ENCODE measurements at places on chromosomes 4 and X.

DNA sequence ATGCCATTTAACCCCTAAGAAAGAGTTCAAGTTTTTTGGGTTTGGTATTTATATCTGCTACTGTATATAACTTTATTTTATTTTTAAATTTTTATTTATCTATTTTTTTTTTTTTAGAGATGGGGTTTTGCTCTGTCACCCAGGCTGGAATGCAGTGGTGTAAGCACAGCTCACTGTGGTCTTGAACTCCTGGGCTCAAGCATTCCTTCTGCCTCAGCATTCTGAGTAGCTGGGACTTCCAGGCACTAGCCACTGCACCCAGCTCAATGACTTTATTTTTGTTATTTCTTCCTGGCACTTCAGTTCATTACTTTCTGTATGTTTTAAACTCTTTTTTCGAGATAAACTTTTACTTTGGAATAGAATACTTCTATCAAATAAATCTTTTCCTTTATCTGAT lies 42.4 kb upstream of the PGAM4 start:
- DNase-seq: no peak

DNA sequence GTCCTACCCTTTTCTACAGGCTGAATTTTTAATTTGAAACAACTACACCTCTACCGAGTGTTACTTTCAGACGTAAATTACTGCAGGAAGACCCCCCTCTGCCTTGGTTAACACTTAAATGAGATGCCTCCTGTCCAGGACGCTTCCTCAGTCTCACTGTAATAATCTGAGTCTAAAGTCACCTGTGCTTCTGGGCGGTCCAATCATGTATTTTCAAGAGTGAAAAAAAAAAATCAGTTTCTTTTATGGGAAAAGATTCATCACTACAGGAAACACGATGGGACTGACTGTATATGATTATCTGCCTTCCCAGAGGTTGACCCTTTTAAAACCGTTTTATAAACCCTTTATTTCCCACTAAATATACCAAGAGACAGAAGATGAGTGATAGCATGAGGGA lies 776 bp downstream of the RBM47 start:
- DNase-seq: no peak

GRCh38 chrX:102548231-102548630 lies 31.7 kb upstream of the TMSB15A start:
- no peak for DNase-seq

DNA sequence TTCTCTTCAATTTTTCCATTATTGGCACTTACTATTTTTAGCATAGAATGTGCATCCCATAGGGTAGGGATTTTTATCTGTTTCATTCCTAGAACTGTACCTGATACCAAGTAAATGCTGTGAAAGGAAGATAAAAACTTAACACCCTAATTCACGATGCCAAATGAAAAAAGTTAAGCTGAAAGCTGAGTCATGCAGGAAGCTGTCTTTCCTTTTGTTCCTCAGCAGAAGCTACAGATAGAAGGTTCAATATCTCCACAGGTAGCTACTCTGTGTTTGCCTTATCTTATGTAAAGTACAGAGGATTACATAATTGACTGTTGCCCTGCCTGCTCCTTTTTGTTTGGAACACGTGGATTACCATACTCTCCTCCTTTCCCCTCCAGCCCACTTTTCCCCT lies 77.0 kb downstream of the LRP2BP start:
- no peak for DNase-seq

- no peak for DNase-seq
Observed at GRCh38 chrX:154534526-154535322, 11.9 kb downstream of the G6PD start.

GRCh38 chr4:86530183-86530582 lies 63.9 kb upstream of the PTPN13 start:
- DNase-seq: no peak

DNA sequence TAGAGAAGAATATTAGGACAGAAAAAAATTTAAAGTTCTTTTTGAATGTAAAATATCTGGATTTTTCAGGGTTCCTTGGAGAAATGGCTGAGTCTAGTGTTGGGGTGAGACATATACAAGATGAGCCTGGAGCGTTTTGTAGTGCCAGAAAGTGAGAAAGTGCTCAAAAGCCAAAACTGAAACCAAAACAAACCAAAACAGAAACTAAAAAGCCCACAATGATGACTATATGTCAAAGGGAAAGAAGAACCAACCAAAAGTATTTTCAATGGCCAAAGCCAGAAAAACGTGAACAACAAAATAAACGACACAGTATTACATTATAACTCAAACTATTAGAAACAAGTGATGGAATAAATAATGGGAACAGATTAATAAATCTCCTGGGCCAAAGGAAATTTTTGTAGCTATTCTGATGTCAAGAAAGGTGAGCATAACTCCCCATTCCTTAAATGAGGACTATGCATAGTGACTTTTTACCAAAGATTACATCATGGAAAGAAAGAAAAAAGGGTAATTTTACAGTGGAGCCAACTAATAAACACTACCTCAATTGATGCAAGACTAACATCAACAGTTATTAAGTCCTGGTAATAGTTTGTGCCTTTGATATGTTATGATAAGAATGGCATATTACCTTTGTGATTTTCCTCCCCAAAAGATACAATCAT lies 1137.6 kb downstream of the C4orf33 start:
- DNase-seq: no peak

DNA sequence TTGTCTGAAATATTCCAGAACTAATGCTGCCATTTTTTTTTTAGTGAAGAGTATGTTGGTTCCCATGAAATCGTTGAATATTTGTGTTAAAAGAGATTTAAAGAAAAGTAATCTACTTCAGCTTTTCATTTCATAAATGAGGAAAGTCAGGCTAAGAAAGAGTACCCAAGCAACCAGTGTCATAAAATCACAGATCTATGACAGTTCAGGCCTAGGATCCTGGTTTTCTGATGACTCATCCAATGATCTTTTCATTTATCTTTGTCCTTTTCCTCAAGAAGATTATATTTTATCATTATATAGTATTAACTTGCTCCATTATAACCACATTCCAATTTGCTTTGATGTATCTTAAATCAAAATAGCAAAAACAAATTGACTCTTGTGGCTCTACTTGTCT lies 139.4 kb upstream of the HCCS start:
- DNase-seq: no peak

- DNase-seq: no peak
Observed at GRCh38 chr4:155930330-155930729, 23.3 kb downstream of the CTSO start.

DNA sequence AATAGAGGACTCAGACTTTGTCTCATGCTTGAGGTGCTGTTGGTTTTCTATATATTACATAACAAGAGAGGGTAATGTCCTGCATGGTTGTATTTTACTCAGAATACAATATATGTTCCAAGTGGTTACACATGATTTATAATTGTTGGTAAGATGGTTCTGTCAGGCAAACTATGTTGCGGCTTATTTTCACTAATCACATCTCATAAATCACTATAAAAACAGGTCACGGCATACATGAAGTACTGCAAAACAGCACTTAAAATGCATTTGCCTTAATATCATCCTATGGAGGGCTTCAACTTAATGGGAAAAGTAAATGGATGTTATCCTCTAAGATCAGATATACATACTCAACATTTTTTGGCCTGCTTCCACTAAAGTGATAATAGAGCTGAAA lies 246.0 kb upstream of the ARSJ start:
- no peak for DNase-seq

GRCh38 chrX:68894142-68894512 lies 65.3 kb downstream of the EFNB1 start:
- no peak for DNase-seq

GRCh38 chr4:82138374-82138773 lies 235.4 kb downstream of the HNRNPD start:
- DNase-seq: no peak

DNA sequence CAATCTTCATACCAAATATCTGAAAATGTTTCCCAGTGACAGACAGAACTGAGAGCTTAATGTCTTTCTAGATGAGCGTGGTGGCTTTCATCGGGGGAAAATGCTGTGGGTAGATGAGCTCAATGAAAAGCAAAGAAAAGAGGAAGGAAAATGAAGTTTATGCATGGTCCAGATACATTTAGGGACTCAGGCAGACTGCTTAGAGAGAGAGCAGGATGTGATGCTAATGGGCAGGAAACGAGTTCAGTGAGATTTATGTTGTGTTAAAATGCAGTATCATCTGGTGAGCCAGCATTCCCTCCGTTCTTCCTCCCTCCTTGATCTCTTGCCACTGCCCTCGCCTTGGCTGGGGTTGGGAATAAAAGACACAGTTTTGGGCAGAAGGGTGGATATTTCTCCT lies 229.2 kb downstream of the GBA3 start:
- DNase-seq: no peak

- DNase-seq: no peak
Observed at GRCh38 chr4:26145212-26145611, 175.6 kb upstream of the RBPJ start.

- no peak for DNase-seq
Observed at GRCh38 chrX:136386826-136387225, 86.1 kb downstream of the ADGRG4 start.

DNA sequence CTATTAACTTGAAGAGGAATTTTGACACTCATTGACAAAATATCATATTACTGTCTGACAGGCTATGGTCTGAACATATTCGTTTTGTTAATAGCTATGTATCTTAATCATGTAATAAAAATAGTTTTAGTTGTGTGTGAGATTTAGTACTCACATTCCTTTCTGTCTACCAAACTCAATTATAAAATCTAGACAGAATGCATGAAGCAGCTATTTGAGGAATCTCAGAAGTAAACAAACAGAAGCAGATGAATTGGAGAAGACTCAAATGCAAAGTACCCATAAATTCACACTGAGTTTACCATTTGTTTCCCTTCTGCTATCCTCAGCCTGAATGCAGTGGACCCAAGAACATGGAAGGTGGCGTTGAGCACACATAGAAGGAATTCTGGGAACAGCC lies 841.6 kb upstream of the AADAT start:
- DNase-seq: no peak

GRCh38 chrX:16464369-16464768 lies 185.6 kb upstream of the S100G start:
- no peak for DNase-seq

- no peak for DNase-seq
Observed at GRCh38 chr4:131459430-131460101, 1689.5 kb upstream of the PCDH10 start.

DNA sequence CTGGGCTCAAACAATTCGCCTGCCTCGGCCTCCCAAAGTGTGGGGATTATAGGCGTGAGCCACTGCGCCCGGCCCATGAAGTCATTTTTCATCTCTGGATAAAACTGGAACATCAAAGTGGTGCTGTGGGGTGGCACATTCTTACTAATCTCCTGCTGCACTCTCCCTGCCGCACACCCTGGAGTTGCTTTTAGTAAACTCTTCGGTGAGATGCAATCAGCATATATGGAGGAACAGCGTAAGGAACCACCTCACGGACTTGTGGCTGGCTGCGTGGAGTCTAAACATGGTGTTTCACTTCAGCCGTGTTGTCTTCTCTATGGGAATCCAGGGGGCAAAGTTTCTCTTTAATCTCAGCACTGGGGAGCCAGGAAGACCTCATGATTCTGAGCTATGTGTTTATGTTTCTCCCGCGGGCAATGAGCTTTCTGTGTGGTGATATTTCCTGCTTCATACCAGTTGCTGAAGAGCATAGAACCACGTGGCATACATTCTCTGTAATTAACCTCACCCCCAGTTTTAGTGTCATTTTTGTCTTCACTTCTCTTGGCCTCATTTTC lies 2.1 kb upstream of the RHOH start:
- no peak for DNase-seq

GRCh38 chr4:146520896-146521540 lies 722 bp downstream of the SLC10A7 start:
- no peak for DNase-seq

DNA sequence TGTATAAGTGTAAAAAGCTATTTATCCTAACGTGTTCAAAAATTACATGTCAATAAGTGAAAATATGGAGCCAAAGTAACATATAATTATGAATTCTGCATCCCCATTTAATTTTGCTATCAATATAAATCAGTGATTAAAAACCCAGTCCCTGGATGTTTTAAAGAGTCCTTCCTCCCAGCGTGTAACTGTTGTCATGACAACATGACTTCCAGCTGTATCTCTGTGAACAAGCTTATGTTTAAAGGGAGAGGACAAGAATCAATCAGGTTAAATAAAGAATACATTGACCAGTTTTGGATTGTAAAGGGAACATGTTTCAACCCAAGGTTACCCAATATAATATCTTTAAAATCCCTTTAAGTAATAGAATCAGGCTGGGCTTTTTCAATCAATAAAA lies 219.7 kb downstream of the NSUN7 start:
- no peak for DNase-seq

DNA sequence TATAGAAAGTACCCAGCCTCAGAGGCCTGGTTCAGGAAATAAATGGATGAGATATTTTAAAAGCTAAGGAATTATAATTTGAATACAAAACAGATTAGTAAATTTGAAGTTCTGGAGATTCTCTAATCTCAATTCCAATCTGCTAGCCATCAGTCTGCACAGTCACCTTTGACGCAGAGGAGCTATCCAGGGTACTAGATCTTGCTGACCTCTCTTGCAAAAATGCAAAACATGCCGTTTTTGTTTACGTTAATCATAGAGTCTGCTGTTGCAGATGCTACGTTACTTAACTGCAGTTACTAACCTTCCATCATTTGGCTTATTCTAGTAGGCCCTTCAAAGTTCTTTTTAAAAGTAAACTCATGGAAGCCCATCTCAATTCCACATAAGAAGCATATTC lies 10.4 kb downstream of the CCSER1 start:
- DNase-seq: no peak

DNA sequence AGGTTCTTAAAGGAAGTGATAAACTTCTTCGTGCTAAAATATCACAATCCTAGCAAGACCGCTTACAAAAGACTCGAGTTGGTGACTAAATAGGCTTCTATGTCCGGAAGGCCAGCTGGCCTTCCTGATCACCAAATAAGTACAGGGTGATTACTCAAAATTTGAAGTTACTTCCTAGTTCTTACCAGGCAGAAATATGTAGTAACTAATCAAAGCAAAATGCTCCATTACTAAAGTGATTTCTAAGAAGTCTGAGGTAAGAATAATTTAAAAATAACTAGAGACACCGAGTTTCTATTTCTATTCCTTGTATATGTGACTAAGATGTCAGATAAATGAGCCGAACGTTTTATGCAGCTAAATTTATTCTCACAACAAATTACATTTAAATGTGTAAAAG lies 62.2 kb downstream of the NSUN7 start:
- DNase-seq: no peak

- no peak for DNase-seq
Observed at GRCh38 chrX:17994429-17994828, 133.3 kb upstream of the RAI2 start.

- peak; percentile 91 for DNase-seq
Observed at GRCh38 chr4:155667222-155667567, 547 bp downstream of the GUCY1A1 start.

GRCh38 chr4:95428291-95429070 lies 120.3 kb downstream of the UNC5C start:
- no peak for DNase-seq

DNA sequence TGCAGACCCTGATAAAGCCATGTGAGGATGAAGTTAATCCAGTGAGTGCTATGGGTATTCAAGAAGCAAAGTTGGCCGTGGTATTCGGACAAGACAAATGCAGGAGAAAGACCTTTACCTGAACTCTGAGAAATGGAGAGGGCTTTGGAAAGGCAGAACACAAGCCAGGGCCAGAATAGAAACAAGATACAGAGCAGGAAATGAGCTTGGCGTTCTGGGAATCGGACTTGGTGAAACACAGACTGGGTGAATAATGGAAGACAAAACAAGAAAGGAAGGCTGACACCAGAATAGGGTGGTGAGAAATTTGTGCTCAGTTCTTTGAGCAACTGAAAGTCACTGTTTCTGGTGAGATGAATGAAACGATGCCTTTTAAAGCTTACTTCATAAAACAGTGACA lies 83.3 kb downstream of the VEGFC start:
- no peak for DNase-seq

- no peak for DNase-seq
Observed at GRCh38 chr4:33628296-33628695, 2616.0 kb downstream of the ARAP2 start.
